ENCODE measurements at places on chromosomes 2 and 18. TPM values are rescaled to one million over a fixed set of nuclear protein-coding genes. Genes with fewer than 3 reads are reported as not detected.

- peak overlapping the region; percentile 78 for H3K4me3 ChIP-seq
- H3K27ac ChIP-seq: peak overlapping the region; percentile 96
Measured at GRCh38 chr2:189441709-189442074, 418 bp downstream of the WDR75 start.

GRCh38 chr2:63698786-63699548 is 110.2 kb downstream of the MDH1 start:
- H3K4me1 ChIP-seq: no peaks in the 10 kb centered on the region
- no peaks in the 10 kb centered on the region for H3K36me3 ChIP-seq
- no peaks in the 10 kb centered on the region for H3K27me3 ChIP-seq

DNA sequence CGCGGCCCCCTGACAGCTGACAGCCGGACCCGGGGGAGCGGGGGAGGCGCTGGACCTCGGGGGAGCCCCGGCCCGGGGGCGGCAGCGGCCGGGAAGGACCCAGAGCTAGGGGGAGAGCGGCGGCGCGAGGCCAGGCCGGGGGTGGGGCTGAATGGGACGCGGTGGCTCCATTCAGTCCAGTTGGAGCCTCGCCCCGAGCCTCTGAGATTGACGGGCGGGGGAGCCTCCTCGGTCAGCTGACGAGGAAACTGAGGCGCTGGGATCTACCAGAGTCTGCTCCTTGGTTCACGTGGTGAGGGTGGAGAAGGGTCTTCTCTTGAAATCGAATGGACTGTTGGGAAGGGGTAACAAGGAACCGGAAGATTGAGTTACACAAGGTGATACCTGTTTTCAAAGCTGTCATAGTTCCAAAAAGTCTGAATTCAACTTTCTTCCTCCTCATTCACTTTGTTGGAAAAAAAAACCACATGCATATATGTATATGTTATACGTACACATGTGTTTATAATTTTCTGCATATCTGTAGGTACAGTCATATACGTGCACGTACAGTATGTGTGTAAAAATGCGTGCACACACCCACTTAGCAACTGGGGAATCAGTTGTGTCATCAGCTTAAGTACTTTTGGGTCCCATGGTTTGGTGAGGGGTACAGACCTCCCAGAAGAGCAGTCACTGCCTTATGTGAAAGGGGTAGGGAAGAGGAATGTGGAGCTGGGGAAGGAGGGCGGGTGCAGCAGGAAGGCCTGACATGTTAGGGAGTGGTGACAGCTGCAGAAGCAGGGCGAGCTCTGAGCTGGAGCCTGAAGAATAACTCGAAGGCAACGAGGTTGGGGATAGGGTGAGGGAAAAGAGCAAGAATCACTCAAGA is 628 bp downstream of the PPP1R7 start:
- peaks cover 23% of the 10 kb centered on the region for H3K4me1 ChIP-seq
- no peak for DNase-seq
- peaks cover 26% of the 10 kb centered on the region for H3K36me3 ChIP-seq
- H3K27me3 ChIP-seq: no peaks in the 10 kb centered on the region
- H3K27ac ChIP-seq: peak overlapping the region; percentile 85
- peak overlapping the region; percentile 98 for H3K4me3 ChIP-seq

The SPP2 gene
- total RNA-seq: not detected

- H3K36me3 ChIP-seq: no peaks in the 10 kb centered on the region
- DNase-seq: no peak
- H3K4me3 ChIP-seq: no peak overlapping the region
- no peak overlapping the region for H3K27ac ChIP-seq
- H3K27me3 ChIP-seq: peaks cover 6% of the 10 kb centered on the region
- H3K4me1 ChIP-seq: no peaks in the 10 kb centered on the region
Measured at GRCh38 chr2:118495290-118495689, 352.2 kb downstream of the EN1 start.

DNA sequence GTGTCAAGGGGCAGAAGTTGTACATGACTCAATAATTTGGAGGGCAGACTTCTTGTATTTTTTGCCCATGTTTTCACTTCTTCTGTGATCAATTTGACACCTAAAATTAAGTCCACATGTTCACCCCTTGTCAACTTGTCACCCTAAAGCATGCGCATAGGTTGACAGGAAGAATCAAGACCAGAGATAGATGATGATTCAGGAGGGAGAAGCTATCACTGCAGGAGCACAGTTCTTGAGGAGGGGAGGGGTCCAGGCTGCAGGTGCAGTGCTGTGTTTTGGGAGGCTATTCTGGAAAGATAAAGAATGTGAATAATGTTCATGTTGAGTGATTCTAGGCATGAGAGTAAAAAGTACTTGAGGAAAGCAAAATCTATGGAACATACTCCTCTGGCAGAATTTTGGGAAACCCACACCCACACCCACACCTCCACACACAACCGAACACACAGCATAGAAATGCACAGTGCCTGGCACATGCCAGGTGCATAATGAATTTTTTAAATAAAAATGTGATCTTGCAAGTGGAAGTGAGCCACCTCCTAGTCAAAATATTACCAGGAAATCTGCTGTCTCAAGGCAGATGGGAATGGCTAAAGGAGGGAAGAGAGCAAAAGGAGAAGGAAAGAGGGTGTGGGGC is 249.2 kb upstream of the MEX3C start:
- no peak for DNase-seq
- H3K27me3 ChIP-seq: peaks cover 5% of the 10 kb centered on the region
- no peak overlapping the region for H3K27ac ChIP-seq
- no peaks in the 10 kb centered on the region for H3K36me3 ChIP-seq
- H3K4me3 ChIP-seq: no peak overlapping the region
- no peaks in the 10 kb centered on the region for H3K4me1 ChIP-seq

GRCh38 chr2:171214093-171214492 is 53.4 kb upstream of the TLK1 start:
- no peak overlapping the region for H3K27ac ChIP-seq
- DNase-seq: no peak
- no peaks in the 10 kb centered on the region for H3K4me1 ChIP-seq
- H3K36me3 ChIP-seq: no peaks in the 10 kb centered on the region

The SPDYA gene
- 1.9 TPM for total RNA-seq

GRCh38 chr2:62344472-62344871 is 148.6 kb downstream of the B3GNT2 start:
- H3K4me3 ChIP-seq: no peak overlapping the region
- no peaks in the 10 kb centered on the region for H3K27me3 ChIP-seq
- DNase-seq: no peak
- H3K27ac ChIP-seq: no peak overlapping the region
- no peaks in the 10 kb centered on the region for H3K36me3 ChIP-seq

DNA sequence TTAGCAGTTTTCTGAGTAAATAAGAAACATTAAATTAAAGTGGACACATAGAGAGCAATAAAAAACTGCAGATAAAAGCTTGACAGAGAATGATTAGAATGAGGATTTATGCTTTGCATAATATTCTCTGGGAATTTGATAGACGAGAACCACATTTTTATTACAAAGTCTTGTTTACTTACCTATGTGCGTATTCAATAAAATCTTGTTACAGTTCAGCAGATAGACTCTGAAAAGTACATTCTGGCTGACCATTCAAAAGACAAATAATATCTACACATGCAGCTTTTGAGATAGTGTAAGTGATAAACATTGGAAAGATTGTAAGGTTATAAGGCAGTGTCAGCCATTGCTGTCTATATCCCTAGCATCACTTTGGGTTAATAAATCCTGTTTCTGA is 381.6 kb downstream of the NYAP2 start:
- no peak for DNase-seq
- H3K4me3 ChIP-seq: no peak overlapping the region
- no peaks in the 10 kb centered on the region for H3K4me1 ChIP-seq
- no peak overlapping the region for H3K27ac ChIP-seq
- no peaks in the 10 kb centered on the region for H3K27me3 ChIP-seq

DNA sequence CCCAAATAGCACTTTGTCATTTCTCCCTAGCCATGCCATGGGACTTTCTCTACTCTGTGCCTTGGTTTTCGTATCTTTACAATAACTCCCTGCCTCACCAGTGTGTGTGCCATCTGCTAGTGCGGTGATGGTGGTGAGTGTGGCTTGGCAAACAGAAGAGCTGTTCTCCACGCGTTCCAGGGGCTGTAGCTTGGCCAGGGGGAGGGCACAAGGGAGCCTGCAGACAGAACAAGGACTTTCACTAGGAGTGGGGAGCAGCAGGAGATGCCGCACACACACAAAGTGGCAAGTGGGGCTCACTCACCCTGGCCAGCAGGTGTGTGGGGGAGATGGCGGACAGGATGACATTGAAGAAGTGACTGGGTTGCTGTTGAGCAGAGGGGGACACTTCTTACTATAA is 196.9 kb downstream of the HAUS1 start:
- DNase-seq: no peak
- H3K27me3 ChIP-seq: no peaks in the 10 kb centered on the region
- no peak overlapping the region for H3K27ac ChIP-seq

GRCh38 chr2:202178346-202178958 is 59.9 kb downstream of the SUMO1 start:
- H3K4me3 ChIP-seq: no peak overlapping the region
- no peaks in the 10 kb centered on the region for H3K4me1 ChIP-seq
- H3K36me3 ChIP-seq: no peaks in the 10 kb centered on the region
- H3K27ac ChIP-seq: no peak overlapping the region
- no peak for DNase-seq

GRCh38 chr2:107258531-107259407 is 372.8 kb upstream of the ST6GAL2 start:
- H3K27ac ChIP-seq: no peak overlapping the region
- no peaks in the 10 kb centered on the region for H3K36me3 ChIP-seq

The ZNF516 gene
- total RNA-seq: 28.8 TPM

DNA sequence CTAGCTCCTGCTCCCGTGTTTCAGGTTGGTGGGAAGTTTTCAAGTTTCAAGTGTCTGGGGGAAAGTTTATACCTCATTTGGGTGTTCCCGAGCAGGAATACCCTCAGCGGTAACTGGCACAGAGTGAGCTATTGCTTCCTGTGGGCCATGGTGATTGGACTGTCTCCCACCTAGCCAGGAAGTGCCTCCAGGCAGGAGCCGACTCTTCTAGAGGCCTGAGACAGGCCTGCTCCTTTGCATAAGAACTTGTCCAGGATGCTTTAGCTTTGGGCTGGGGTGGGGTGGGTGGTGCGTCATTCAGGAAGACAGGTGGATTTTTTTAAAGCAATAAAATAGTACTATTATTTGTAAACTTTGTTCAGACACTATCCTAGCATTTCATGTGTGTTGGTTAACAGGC is 23.5 kb upstream of the DNMT3A start:
- H3K27ac ChIP-seq: no peak overlapping the region
- peaks cover 15% of the 10 kb centered on the region for H3K4me1 ChIP-seq
- no peaks in the 10 kb centered on the region for H3K27me3 ChIP-seq
- H3K4me3 ChIP-seq: no peak overlapping the region
- no peaks in the 10 kb centered on the region for H3K36me3 ChIP-seq

GRCh38 chr2:209424781-209425470 is 1.1 kb downstream of the MAP2 start:
- H3K36me3 ChIP-seq: no peaks in the 10 kb centered on the region
- peaks cover 17% of the 10 kb centered on the region for H3K4me1 ChIP-seq
- no peaks in the 10 kb centered on the region for H3K27me3 ChIP-seq
- peak overlapping the region; percentile 47 for H3K27ac ChIP-seq
- peak overlapping the region; percentile 62 for H3K4me3 ChIP-seq
- no peak for DNase-seq

The ZRANB3 gene
- 3.7 TPM for total RNA-seq

DNA sequence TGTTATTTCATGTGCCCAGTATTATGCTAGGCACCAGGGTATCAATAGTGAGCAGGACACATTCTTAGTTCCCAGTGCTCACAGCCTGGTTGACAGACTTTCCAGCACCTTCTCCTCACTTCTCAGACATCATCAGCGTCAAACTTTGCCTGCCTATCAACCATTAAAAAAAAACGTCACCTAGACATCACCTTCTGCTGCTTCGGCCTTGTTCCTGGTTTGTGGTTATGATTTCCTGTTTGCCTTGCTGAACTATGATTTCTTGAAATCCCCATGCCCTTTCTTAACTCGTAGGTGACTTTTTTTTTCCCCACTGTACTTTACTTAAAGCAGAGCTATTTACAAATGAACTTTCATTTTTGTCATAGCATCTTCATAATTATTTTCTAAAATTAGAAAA is 60.4 kb upstream of the NABP1 start:
- peaks cover 13% of the 10 kb centered on the region for H3K4me1 ChIP-seq
- H3K36me3 ChIP-seq: no peaks in the 10 kb centered on the region
- H3K27me3 ChIP-seq: no peaks in the 10 kb centered on the region
- no peak for DNase-seq
- no peak overlapping the region for H3K4me3 ChIP-seq

The MOGAT1 gene
- 3.2 TPM for total RNA-seq

The OR6B3 gene
- not detected for total RNA-seq

DNA sequence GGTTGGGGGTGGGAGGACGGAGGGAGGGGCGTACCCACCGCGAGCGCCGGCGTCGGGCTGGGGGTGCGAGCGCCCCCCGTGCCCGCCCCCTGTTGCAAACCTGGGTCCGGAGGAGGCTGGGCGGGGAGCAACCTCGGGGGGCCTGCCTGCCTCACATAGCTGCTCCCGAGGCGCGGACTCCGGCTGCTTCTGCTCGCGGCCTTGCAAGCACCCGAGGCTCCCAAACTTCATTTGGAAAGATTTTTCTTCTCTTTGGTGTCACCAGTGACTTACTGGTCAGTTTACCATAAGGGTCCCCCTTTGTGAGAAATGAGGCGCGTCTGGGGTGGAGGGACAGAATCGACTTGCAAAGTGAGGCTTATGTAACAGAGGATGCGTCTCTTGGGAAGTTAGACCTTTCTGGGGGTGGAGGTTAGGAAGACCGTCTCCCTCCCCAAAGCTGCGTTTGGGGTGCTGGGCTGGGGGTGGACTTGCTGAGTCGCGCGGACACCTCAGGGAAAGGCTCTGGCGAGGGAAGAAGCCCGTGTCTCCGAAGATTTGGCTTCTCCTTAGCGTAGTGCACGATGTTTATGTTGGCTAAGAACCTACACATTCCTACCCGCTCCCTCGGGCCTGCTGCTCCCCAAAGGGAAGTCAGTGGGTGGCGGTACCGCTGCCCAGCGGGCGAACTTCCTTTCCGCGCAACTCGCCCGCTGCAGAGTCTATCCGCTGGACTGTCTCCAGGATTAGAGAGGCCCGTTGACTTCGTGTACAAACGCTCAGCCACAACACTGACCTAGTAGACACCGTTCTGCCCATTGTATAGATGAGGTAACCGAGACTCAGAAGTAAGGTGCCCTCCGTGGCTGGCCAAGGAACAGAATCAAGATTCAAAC is 559 bp downstream of the TMEM37 start:
- peaks cover 5% of the 10 kb centered on the region for H3K36me3 ChIP-seq
- DNase-seq: peak; percentile 71
- peak overlapping the region; percentile 77 for H3K4me3 ChIP-seq
- peaks cover 81% of the 10 kb centered on the region for H3K4me1 ChIP-seq
- H3K27ac ChIP-seq: peak overlapping the region; percentile 83

DNA sequence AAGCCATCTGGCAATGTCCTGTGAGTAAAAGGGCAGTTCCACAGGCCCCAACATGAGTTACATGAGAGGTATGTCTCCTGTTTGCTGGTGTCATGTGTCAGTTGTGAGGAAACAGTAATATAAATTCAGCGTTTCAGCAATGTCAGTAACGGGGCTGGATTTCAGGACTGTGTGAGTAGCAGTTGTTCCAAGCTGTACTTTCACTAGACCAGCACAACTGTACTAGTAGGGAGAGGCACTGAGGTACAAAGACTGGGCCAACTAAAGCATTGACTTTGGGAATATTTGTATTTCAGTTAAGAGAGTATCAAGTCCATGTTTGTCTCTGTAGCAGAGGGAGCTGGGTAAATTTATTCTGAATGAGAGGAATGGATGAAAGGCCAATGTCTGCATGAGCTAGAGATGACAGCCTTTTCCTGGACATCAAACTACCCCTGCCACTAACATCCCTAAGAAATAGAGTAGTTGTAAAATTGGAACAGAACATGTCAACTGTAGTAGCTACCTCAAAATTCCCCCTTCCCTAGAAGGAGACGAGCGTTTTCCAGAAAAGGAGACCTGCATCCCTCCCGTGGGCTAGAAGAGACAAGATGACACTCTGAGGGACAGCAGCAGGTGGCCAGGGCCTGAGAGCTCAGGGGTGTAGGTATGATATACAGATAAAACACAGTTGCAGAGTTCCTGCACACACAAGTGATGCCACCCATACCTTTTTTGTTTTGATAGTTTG is 24.4 kb downstream of the EIF4E2 start:
- no peaks in the 10 kb centered on the region for H3K27me3 ChIP-seq
- DNase-seq: no peak

Data from lower lobe of right lung (tissue), 2 donors.